M059J (cell line): ENCODE measurements at places on chromosomes 11 and 22. TPM values are rescaled to one million over a fixed set of nuclear protein-coding genes. Genes with fewer than 3 reads are reported as not detected.

- no peak for DNase-seq
Measured at GRCh38 chr11:63816166-63816565, 2.9 kb downstream of the SPINDOC start.

- peak; percentile 48 for DNase-seq
Measured at GRCh38 chr22:26845021-26845743, 187.8 kb downstream of the MIAT start.

DNA sequence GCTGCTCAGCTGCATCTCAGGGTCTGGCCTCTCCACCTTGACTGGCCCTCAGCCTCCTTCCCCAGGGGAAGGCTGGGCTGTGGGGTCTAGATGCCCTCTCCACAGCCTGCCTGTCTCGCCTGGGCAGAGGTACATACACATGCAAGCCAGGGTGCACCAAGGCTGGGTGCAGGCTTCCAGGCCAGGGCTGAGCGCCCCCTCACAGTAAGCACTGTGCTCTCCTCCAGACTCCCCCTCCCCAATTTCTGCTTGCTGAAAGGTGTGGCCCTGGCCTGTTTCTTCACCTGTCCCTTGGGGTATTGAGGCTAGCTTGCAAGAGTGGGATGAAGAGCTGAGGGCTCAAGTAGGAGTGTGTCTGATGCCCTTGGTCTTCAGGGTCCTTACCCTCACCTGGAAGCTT lies 22.5 kb downstream of the RELT start:
- DNase-seq = no peak

GRCh38 chr11:8025816-8026215 lies 38.7 kb downstream of the EIF3F start:
- peak; percentile 87 for DNase-seq

- DNase-seq = no peak
Measured at GRCh38 chr11:7462706-7463105, 22.6 kb upstream of the OLFML1 start.

DNA sequence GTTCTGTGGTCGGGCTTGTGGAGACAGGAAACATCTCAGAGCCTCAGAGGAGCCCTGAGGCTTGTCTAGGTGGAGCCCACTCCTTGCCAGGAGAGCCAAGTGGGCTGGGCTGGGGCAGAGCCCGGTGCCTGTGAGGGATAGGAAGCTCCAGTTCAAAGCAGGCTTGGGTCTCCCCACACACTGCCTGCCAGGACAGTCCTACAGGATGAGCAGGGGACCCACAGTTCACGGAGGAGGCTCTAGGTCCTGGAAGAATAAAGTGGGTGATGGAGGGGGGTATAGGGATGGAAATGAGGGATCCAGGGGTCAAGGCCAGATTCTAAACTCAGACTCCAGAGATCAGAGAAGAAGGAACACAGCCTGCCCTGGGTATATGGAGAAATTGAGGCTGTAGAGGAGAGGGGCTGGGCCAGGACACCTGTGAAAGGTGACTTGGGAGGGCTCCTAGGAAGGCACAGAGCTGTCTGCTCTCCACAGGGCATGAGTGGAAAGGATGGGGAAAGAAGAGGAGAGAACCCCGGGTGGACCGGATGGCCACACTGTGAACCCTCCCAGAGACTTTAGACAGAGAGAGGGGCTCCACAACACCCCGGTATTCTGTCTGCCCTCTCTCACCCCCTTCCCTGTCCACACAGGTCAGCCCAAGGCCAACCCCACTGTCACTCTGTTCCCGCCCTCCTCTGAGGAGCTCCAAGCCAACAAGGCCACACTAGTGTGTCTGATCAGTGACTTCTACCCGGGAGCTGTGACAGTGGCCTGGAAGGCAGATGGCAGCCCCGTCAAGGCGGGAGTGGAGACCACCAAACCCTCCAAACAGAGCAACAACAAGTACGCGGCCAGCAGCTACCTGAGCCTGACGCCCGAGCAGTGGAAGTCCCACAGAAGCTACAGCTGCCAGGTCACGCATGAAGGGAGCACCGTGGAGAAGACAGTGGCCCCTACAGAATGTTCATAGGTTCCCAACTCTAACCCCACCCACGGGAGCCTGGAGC lies 7.4 kb downstream of the IGLL5 start:
- no peak for DNase-seq

DNA sequence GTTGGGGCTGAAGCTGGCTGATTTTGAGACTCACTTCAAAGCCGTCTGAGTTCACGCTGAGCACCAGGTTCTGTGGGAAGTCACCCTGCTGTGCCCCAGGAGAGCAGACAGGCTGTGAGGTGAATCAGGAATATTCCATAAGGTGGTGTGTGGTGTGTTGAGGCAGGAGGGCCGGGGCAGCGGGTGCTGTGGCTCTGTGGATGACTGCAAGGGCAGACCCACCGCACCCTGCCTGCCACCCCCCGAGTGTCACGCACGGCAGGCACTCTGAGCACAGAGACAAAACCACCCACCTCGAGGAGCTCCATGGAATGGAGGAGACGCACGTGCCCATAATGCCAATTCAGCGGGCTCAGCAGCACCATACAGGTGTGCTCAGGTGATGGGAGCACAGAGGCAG lies 147.8 kb downstream of the PKNOX2 start:
- no peak for DNase-seq

DNA sequence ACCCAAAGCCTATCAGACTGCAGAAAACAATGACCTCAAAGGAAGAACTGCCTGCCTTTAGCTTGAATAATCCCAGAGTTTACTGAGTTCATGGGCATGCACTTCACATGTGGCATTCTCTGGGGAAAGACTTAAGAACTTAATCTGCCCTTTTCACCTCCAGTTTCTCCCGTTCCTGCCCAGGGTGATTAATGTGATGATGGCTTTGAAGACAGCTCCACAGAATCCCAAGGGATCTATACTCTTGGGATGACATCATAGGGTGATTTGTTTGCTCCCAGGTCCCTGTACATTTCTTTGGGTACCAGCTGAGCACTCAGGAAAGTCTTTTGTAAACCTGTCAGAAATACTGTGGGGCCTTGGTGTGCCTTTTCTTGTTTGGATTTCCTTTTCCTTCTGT lies 14.0 kb downstream of the FJX1 start:
- DNase-seq = peak; percentile 52

DNA sequence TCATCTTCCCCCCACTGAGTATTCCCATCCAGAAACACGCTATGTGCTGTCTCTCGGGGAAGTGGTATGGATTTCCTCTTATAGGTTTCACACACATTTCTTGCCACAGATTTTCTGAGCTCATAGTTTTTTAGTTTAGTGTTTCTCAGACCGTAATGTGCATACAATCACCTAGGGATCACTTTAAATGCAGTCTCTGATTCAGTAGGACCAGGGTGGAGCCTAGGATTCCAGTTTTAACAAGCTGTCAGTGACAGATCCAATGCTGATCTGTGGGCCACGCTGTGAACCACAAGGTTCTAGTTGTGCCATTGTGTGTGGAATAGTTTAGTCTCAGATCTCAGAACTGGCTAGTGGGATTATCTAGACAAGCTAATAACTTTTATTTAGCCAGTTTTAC lies 23.7 kb upstream of the CXCR5 start:
- DNase-seq = no peak

- no peak for DNase-seq
Measured at GRCh38 chr22:46941968-46942798, 179.7 kb downstream of the TBC1D22A start.

GRCh38 chr11:34824425-34824824 lies 91.8 kb downstream of the APIP start:
- no peak for DNase-seq

DNA sequence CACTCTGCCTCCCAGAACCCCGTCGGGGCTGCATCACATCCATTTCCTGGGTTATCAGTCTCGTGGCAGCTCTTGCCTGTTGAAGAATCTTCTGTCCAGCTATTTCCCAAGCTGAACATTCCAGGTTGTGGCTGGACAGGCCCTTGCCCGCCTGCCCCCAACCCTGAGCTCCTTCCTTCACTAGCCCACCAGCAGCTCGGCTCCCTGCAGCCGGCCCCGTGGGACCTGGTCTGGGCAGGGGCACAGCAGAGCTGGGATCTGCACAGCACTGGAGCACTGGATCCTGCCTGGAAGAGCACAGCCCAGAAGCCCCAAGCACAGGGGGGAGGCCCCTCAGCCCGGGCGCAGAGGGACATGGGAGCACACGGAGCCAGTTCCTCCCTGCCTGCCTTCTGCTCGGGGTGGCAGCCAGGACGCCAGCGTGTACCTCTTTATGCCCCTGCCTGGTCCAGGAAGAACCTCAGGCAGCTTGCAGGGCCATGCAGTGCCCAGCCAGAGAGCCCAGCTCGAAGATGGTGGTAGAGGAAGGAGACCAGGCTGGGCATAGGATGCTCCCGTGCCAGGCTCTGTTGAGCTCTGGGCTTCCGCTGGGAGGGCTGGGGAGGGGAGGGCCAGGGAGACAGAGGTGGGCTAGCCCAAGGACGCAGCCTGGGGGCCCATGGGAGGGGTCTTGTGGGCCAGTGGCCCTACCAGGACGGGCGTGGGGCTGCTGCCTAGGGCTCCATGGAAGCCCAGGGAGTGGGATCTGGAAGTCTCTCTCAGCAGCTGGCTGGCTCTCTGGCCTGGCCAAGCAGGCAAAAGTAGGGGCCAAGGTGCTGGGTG lies 16.6 kb upstream of the GNB1L start:
- DNase-seq = no peak

- no peak for DNase-seq
Measured at GRCh38 chr11:37968148-37968547, 1370.1 kb upstream of the RAG2 start.

DNA sequence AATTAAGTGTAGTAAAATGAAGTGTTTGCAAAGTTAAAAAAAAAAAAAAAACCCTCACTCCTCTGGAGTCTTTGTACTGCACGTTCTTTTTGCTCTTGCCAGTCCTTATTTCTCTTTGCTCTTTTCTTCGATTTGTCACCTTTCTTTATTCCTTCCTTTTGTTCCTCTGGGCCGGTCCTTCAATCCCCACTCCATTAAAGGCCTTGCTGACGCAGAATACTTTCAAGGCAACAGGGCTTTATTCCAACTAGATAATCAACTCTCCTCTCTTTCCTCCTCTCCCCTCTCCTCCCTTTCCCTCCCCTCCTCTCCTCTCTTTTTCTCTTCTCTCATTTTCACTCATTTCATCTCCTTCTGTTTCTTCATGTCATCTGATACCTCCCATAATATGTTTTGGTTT lies 138.2 kb upstream of the NTM start:
- DNase-seq = no peak

- no peak for DNase-seq
Measured at GRCh38 chr11:69876013-69876412, 56.8 kb upstream of the FGF3 start.

DNA sequence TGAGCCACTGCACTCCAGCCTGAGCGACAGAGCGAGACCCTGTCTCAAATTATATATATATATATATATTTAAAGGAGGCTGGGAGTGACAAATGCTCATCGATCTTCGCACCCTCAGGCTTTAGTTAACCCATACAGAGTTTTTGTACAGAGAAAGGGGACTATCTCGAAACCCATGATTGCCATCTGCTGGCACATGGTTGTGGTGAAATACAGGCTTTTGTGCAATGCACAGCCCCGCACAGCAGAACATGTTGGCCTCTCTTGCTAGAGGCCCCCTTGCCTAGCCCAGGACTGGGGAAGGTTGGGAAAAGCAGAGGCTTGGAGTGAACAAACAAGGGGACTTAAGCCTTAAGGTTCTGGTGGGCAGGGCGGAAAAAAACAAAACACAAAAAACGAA lies 3.6 kb downstream of the MYBPC3 start:
- peak; percentile 58 for DNase-seq

GRCh38 chr11:130726234-130727037 lies 189.8 kb downstream of the SNX19 start:
- DNase-seq = peak; percentile 59

- DNase-seq = peak; percentile 46
Measured at GRCh38 chr11:117217141-117218084, 14.5 kb downstream of the PCSK7 start.

DNA sequence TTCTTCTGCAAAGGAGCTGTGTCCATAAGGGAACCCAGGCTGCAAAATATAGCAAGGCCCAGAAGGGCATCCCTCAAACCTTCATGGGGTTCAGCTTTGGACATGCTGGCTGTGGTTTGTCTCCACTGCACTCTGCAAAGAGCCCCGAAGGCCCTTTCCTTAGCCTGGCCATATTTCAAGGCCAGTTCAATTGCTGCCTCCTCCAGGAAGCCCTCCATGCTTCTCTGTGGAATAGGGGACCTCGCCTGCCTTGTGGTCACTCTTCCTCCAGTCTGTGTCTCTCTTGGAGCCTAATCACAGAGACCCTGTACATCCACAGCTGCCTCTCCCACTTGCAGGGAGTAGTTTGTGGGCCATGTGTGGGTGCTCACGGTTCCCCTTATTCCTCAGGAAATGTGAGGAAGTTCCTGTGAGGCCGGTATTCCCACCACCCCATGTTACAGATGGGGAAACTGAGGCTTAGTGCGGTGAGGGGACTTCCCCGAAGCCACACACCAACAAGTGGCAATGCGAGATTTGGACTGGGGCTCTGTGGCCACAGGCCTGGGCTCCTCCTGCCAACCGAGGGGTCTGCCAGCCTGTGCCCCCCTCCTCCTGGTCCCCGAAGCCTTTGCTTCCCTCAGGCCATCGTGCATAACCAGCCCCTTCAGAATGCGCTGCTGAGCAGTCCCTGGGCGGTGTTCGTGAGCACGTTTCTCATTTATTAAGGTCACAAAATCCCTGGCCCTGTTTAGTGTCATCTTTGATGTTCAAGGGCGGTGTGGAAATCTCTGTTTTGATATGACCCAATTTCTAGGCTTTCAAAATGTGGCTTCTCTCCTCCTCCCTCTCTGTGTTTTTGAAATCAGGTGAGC lies 65.8 kb downstream of the PARVB start:
- no peak for DNase-seq

DNA sequence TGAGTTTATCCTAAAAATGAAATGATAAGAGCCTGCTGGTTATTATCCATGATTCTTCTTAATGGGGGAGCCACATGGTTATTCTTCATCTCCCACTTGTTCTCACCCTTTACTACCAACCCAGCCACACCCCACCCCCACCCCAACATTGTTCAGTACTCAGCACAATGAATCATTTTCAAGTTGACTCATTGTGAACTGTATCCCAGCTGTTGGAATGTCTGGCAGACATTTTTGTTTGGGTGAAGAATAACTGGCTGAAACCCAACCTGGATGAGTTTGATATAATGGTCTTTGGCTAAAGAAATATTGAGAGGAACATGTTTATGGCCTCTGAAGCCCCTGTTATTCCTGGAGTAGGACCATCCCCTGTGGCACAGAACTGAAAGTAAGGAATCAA lies 136.2 kb downstream of the ELP4 start:
- peak; percentile 94 for DNase-seq

PVALB gene
- not detected in 2 replicates for total RNA-seq

MPPED2 gene
- total RNA-seq = 0.49 and 1.4 TPM in 2 replicates

PPME1 gene
- total RNA-seq = 57.4 and 60.4 TPM in 2 replicates

SRSF8 gene
- total RNA-seq = 12.8 and 25.3 TPM in 2 replicates

IL10RA gene
- total RNA-seq = 0.07 TPM in 1 of 2 replicates, not detected in the other

CBY1 gene
- 9.4 and 19.4 TPM in 2 replicates for total RNA-seq

TRIM51 gene
- total RNA-seq = not detected in 2 replicates

BTG4 gene
- total RNA-seq = not detected in 2 replicates

SLC22A6 gene
- total RNA-seq = not detected in 2 replicates

SMARCB1 gene
- 42.5 and 54.0 TPM in 2 replicates for total RNA-seq

C11orf65 gene
- total RNA-seq = 1.9 TPM in 1 of 2 replicates, not detected in the other
